ENCODE measurements at places on chromosomes 4 and X. TPM values are rescaled to one million over a fixed set of nuclear protein-coding genes. Genes with fewer than 3 reads are reported as not detected.

DNA sequence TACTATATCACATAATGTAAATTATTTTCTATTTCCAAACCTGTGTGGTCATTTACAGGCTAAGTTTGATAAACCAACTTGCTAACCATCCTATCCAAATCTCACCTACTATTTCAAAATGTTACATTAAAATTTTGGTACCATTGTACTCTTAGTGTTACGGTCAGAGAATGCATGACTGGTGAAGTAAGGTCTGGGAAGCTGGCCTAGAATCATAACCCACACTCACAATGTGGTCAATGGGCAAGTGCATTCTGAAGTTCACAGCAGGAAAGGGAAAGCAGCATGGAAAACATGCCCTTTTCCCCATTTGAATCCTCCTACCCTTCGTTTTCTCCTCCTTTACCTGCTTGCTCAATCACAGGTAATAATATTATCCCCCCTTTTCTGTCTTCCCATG, 54.4 kb downstream of the PPP3CA start:
- DNase-seq, result no peak

- no peak for DNase-seq
These were observed 61.3 kb downstream of the SPATA18 start for GRCh38 chr4:52112411-52112810.

GRCh38 chr4:10108818-10109783, 7.5 kb downstream of the WDR1 start:
- no peak for DNase-seq

The TKTL2 gene
- not detected for total RNA-seq

- no peak for DNase-seq
These were observed 45.2 kb downstream of the ANXA5 start for GRCh38 chr4:121651597-121651996.

DNA sequence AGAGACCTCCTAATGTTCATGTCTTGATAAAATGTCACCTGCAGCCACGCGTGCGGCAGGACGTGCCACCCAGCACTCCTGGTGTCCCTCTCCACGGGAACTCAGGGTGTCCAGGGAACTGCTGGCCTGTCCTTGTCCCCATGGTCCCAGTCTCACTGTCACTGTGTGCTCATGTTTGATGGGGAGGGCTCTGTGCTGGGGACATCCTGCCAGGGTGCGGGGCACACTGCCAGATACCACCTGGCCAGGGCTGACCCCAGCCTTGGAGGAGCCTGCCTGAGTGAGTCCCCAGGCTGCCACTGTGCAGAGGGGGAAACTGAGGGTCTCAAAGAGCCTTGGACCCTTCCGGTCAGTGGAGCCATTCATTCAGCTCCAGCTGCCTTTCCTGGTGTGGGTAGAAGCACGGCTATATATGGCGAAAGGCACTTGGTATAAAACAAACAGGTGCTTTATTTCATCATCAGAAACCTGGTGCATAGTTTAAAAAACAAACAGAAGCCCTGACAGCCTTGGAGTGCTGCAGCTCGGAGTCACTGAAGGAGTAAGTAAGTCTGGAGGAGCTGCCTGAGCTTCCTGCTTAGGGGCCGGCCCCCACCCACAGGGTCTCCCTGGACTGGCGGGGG, 33.0 kb downstream of the NOP14 start:
- DNase-seq, result peak; percentile 49

- no peak for DNase-seq
These were observed 237.5 kb downstream of the COL25A1 start for GRCh38 chr4:109065006-109065405.

DNA sequence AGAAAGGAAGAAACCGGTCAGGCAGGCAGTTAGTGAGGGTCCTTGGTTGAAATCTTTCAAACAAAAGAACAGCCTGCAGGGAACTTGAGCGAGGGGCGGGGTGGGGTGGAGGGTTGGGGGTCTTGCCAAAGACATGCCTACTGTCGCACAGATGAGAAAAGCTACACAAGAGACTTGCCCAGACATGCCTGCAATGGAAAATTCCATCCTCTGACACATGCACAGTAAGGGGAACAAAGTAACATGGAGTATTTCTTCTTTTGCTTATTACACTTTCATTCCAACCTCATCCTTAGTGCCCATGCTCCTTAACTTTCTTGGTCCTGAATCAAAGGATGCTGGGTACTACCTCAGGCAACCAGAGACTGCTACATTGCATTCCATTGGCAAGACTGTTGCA, 1491.2 kb downstream of the STIM2 start:
- no peak for DNase-seq

DNA sequence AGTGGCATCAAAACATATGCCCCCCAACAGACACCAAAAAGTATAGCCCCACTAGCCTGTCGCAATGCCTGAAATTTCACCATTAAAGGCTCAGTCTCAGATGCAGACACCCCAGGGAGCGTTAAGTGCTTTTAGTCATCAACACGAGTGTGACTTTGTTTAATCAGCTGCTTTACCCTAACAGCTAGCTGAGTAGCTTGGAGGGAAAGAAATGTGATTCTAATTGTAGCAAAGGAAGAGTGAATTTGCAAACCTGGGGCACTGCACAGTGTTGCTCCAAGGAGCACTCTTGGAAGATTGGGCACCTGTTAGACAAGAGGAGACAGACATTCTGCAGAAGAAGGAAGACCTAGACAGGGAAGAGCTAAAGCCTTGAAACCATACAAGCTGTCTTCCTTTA, 145.1 kb downstream of the BEND2 start:
- no peak for DNase-seq

GRCh38 chr4:3287271-3287971, 5.4 kb upstream of the RGS12 start:
- DNase-seq, result no peak

The ERAS gene
- total RNA-seq, result not detected

The UBA1 gene
- total RNA-seq, result 311 TPM

DNA sequence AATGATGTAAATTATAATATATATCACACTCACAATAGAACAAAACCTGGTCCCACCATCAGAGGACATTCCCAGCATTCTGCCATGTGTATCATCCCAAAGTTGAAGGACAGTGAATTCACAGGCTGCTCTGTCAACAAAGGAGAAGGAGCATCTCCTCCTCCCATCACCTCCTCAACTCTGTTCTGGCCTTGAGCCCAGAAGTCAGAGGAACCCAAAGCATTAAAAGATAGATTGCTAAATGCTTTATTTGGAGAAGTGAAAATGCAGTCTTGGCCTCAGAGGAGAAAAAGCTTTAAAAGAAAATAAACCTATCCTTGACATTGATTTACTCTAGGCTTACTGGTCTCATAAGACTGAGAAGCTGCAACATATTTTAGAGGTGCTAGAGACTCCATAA, 268.8 kb upstream of the RASGEF1B start:
- no peak for DNase-seq

The MAGIX gene
- total RNA-seq, result 3.5 TPM

The CLIC2 gene
- total RNA-seq, result 0.97 TPM

The TMEM150C gene
- 1.7 TPM for total RNA-seq

DNA sequence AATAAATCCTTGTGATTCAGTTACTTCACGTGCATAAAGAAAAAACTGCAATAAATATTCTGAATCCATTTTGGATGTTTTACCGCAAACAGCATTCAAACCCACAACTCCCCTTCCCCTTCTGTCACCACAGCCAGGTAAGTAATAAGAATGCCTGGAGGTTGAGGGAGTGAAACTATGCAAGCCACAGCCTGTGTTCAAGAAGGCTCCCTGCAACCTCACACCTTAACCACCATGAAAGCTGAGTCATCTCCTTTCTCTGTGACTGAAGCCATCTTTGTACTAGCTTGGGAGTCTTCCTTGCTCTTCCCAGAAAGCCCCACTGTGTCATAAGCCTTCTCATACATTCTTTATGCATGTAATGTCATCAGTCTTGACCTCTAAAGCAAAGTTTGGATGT, 297.0 kb upstream of the PUDP start:
- DNase-seq, result no peak

DNA sequence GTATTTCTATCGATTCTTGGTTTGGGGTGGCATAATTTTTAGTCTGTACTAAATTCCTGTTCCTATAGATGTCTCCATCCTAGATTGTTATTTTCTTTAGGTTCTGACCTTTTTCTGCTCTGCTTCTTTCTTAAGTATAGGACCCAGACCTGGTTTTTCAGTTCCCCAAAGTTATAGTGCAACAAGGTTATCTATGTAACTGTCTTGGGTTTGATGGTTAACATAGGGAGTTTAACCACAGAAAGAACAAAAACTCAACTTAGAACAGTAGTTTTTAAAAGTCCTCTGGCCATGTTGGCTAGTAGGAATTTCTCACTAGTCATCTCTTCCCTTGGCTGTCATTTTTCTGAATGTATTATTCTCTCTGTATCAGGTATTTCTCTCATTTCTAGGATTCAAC, 38.8 kb upstream of the MAD2L1 start:
- DNase-seq, result no peak

DNA sequence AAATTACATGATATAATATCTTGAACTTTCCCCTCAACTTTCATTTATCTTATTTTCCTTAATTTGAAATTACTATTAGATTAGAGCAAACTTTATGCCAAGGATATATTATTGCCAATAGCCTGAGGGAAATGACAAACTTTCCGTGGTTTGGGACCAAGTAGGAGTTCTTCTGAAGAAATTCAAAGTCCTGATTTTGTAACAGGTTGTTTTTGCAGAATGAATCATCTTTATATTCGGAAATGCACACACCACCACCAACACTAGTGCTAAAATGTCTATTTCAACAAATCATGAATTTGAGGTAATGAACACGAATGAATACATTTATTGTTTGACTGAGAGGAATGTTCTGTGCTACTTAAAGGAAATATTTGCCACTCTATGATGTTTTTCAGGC, 226.7 kb downstream of the GRIA2 start:
- no peak for DNase-seq

Data from chondrocyte (in vitro differentiated cells).